Type B pancreatic cell (in vitro differentiated cells): ENCODE measurements at places on chromosomes 1 and 21. TPM values are rescaled to one million over a fixed set of nuclear protein-coding genes. Genes with fewer than 3 reads are reported as not detected.

Gene TMPRSS3
- 0.74 and 1.3 TPM in 2 replicates for total RNA-seq

GRCh38 chr1:169236143-169236542 is 129.7 kb downstream of the ATP1B1 start:
- no peak for DNase-seq

DNA sequence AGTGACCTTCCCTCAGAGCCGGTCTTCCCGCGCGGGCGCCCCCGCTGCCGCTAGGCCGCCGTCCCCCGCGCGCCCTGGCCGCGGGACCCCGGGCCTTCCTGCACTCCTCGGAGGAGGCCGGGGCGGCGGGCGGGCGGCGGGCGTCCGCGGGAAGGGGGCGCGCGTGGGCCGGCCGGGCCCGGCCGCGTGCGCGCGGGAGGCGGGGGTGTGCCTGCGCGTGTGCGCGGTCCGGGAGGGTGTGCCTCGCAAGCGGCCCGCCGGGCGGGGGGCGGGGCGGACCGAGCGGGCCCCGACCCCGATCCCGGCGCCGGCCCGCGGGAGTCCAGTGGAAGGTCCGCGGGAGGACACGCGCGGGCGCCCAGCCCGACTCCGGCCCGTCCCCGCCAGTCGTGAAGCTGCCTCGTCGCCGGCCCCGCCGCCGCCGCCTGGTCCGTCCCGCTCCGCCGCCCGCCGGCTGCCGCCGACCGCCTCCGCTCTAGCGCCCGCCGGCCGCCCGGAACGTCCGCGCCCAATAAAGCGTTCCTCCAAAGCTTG is 438 bp downstream of the MRPS6 start:
- DNase-seq, result peak; percentile 72

GRCh38 chr1:2859881-2860430 is 58.5 kb upstream of the TTC34 start:
- no peak for DNase-seq

Gene PHTF1
- 17.7 and 27.1 TPM in 2 replicates for total RNA-seq

GRCh38 chr1:154272999-154273563 is 652 bp downstream of the HAX1 start:
- no peak for DNase-seq

DNA sequence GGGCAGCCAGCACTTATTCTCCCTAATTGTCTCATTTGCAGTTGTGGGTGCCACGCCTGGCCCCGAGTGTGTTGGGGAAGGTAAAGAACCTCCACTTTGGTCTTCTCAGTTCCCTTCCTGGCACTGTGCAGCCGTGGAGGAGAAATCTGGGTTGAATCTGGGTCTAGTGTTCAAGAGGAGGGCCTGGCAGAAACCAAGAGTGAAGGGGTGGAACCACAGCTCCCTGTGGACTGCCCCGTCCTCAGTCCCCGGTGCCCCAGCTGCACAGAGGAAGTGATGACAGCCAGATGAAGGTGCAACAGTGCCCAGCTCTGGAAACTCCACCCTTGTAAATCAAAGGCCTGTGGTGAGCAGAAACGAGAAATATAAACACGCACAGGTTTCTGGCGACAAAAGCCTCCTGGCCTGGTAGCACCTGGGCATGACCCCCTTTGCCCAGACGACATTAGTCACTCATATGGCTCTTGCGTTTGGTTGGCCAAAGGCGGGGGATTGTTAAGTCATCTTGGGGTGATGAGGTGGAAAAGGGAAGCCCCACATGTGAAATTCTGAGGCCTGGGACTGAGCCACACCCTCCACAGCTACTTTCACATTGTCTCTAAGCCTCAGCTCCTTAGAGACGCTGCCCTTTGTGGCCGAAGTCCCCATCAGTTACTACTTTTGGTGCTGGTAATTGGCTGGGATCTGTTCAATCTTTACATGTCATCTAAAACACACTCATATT is 4.2 kb upstream of the ECE1 start:
- DNase-seq, result no peak

Gene MAGI3
- total RNA-seq, result 19.2 and 23.9 TPM in 2 replicates
